HFF-Myc (cell line): ENCODE measurements at places on chromosomes 6 and 20.

- no peak for DNase-seq
These were observed 537.4 kb upstream of the BTBD3 start for GRCh38 chr20:11380283-11380682.

DNA sequence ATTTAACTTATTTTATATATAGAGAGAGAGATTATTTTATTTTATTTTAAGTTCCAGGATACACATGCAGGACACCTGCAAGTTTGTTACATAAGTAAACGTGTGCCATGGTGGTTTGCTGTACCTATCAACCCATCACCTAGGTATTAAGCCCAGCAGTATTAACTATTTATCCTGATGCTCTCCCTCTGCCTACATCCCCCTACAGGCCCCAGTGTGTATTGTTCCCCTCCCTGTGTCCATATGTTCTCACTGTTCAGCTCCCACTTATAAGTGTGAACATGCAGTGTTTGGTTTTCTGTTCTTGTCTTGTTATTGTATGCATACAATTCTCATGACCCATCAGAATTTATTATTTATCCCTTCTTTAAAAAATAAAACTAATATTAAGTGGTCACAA lies 34.6 kb downstream of the FKBP1C start:
- no peak for DNase-seq

DNA sequence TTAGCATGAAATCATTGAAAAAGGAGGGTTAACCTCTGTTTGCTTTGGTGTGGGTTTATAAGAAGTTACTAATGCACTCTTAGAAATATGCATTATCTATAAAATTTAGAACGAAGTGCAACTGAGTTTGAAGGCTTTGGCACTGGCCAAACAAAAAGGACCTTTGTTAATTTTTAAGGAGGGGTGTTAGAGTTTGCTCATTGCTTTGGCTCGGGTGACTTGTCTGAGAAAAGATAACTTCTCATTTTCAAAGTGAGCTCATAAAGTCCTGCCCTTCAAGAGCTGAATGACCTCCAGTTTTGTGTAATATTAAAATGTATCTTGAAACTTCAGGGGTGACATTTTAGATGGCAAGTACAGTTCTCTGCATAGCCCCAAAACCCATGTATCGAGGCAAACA lies 25.9 kb downstream of the NEDD9 start:
- DNase-seq = no peak

- DNase-seq = no peak
These were observed 134.5 kb downstream of the RPS12 start for GRCh38 chr6:132948889-132949288.

DNA sequence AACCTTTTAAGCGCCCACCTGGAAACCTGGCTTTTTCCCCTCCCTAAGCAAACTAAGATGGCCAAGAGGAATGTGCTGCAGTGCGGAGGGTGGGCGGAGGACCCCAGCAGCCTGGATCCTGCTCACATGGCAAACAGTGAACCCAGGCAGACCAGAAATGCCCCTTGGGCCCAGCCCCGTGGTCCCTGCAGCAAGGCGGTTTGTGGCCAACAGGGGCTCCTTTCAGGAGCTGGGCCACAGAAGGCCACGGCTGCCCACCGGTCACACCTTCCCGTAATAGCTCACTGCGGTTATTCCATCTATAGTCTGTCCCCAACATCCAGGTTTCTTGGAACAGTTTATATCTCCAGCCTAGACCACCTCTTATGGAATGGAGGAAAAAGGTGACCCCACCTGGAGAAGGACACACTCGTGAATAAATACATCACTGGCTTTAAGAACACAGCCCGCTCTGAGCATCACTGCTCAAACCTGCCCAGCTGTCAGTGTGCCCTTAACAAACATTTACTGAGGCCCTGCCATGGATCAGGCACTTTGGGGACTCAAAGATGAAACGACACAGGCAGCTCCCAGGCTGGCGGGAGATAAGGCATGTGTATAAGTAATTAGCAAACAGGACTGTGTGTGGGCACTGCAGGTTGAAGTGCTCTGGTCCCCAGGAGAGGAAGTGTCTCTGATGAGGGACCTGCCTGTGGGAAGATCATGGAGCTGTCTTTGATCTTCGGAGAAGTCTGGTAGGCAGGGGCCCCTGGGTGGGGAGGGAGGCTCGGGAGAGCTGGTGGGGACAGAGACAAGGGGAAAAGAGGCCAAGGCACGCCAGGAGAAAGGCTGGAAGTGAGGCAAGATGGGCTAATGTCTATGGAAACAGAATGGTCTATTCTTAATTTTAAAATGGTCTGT lies 3.2 kb upstream of the TUBB1 start:
- DNase-seq = no peak

DNA sequence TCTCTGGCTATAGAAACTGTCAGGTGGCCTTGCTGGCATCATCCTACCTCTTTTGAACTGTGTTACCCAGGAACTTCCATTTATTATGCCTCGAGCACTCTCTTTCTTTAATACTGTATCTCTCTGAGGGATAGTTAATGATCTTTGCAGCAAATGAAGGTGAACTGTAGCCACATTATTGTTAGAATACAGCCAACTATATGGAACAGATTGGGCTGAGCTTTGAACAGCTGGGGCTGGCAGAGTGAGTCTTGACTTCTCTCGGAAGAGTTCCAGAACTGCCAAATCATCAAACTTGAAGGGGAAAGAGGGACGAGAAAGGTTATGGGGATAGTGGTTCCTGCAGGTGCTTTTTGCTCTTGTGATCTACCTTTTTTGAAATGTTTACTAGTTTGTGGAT lies 237.7 kb downstream of the PRL start:
- no peak for DNase-seq

GRCh38 chr6:77339926-77340325 lies 123.4 kb downstream of the HTR1B start:
- DNase-seq = no peak

- no peak for DNase-seq
These were observed 28.2 kb upstream of the ITCH start for GRCh38 chr20:34334654-34335407.

DNA sequence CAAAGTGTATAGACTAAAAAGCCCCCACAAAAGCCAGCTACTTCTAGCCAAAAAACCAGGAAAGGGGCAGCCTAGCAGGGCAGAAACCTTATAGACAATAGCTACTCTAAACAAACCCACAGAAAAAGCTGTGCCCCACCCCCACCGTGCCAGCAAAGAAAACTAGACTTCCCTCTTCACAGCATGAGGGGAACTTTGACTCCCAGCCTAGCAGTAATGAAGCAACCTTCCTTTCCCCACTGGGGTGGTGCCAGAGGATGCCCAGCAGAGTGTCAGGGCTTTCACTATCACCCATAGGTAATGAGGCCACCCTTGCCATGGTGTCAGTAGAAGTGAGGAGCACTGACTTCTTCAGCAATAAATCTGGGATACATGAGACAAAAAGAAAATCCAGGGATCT lies 99.0 kb upstream of the LGSN start:
- DNase-seq = no peak

DNA sequence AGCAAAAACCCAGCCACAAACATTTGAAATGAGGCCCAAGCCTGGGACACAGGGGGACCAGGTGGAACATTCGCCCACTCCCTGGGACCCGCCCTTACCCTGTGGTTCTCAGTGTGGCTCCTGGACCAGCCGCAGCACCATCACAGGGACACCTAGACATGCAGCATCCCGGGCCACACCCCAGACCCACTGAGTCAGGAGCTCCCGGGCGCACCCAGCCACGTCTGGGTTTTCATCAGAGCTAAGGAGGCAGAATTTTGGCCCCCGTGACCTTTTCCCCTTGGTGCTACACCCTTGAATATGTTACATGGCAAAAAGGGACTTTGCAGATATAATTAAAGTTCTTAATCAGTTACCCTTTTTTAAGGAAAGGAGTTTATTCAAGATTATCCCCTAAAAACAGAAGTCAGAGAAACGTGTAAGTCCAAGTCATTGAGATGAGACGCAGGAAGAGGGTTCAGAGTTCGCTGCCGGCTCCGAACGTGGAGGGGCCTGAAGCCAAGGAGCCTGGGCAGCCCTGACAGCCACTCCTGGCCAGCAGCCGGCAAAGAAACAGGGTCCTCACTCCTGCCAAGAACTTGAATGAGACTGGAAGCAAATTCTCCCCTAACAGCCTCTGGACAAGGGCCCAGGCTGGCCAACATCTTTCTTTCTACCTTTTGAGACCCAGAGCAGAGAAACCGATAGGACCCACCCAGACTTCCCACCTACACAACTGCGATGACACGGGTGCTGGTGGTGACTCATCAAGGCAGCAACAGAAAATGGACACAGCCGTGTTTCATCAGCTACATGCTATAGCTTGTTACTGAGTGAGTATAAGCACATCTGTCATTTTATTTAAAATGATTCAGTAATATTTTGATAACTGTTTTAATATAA lies 25.3 kb downstream of the BFSP1 start:
- DNase-seq = no peak

DNA sequence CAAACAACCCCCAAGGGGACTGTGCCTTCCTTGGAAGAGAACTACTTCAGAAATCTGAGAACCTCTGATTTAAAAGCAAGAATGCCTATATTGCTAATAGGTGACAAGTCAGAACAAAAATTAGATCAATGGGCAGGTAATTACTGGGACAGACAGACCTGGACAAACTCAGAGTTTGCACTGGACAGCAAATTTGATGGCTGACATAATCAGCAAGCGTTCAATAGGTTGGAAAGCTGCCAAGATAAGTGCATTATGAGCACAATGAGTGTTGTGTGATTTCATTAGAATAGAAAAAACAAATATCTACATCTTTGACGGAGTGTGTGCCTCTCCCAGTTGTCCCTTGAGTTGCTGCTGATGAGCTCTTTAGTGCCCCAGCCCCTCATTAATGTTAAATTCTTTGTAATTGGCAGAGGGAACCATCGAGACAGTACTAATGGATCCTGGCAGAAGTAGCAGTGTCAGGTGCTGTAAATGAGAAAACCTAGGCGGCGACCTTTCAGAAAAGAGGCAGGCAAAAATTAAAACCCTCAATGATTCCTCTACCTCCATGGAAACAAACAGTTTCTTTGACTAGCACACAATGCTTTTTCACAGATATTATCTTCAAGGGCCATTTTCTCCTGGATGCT lies 116.5 kb upstream of the COL21A1 start:
- no peak for DNase-seq

GRCh38 chr20:5806457-5807263 lies 56.5 kb downstream of the SHLD1 start:
- DNase-seq = no peak

- no peak for DNase-seq
These were observed 702 bp upstream of the TNFAIP3 start for GRCh38 chr6:137866200-137866913.

DNA sequence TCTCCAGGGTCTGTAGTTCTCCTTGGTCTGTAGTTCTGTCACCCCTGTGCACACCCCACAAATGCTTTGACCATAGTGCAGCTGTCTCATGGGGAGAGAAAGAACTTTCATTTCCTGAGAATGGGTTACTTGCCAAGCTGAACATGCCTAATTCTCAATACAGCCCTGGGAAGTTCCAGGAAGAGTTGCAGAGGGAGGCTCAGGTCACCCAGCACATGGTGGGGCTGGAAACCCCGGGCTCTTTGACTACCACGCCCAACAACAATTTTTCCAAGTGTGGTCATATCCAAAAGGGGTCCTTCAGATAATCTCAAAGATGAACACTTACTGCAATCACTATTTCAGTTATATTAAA lies 2.2 kb upstream of the PTPRA start:
- DNase-seq = peak; percentile 42

GRCh38 chr6:11675601-11676000 lies 103.0 kb downstream of the ADTRP start:
- no peak for DNase-seq

- DNase-seq = no peak
These were observed 13.7 kb upstream of the SCRT2 start for GRCh38 chr20:689348-689747.

GRCh38 chr20:56592817-56593216 lies 36.3 kb upstream of the TFAP2C start:
- DNase-seq = no peak

GRCh38 chr20:53923566-53924369 lies 146.6 kb downstream of the BCAS1 start:
- DNase-seq = no peak

GRCh38 chr6:44035621-44036020 lies 91.6 kb downstream of the MRPL14 start:
- DNase-seq = no peak

- no peak for DNase-seq
These were observed 315.4 kb upstream of the JARID2 start for GRCh38 chr6:14930366-14930989.

DNA sequence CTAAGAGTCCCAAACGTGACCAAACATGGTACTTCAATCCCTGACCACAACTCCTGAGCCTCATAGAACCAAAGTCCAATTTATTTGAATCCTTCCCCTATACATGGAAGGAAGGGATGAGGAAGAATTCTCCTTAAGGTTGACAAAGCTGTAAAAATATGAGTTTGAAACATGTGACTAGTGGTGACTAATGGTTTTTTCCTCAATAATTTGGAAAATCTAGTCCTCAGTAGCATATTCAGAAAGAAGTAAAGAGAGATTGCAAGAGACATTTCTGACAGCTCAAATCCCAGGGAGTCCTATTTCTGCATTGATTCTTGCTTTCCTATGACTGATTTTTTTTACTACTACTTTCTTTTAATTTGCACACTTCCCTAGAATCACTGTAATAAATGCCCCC lies 443.7 kb downstream of the FRK start:
- DNase-seq = no peak

GRCh38 chr6:131524695-131525336 lies 48.2 kb upstream of the ARG1 start:
- no peak for DNase-seq

GRCh38 chr6:142441716-142442115 lies 139.9 kb downstream of the ADGRG6 start:
- no peak for DNase-seq

DNA sequence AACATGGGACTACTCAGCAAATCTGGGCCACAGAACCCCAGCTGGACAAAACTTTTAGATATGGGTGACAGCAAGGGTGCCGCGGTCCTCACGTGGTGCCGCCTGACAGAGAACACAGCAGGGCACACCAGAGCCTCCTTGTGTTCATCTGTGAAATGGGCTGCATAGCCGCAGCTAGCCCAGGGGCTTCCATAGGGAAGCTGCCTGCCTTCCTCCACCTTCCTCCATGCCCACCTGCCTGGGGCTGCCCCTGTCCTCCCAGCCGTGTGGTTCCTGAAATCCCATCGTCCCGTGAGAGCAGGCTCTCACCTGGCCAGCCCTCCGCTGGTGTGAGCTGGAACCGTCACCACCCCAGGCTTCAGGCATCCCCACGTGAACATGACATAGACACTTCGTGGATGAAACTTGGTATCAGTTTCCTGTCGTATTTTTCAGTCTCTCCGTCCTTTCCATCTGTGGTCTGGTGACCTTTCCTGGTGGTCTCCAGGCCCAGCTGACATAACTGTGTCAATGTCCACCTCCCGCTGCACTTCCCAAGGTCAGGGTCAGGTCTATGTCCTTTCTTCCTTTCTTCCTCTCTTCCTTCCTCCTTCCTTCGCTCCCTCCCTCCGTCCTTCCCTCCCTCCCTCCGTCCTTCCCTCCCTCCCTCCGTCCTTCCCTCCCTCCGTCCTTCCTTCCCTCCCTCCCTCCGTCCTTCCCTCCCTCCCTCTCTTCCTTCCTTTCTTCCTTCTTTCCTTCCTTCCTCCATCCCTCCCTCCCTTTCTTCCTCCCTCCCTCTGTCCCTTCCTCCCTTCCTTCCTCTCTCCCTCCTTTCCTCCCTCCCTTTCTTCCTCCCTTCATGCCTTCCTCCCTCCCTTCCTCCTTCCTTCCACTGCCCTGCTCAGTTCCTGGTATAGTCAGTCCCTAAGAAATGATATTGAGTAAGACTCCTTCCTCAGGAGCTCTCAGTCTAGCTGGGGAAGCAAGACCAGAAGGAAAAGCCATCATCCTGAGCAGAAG lies 78.8 kb downstream of the GRM4 start:
- no peak for DNase-seq

- DNase-seq = no peak
These were observed 350.5 kb downstream of the ZFAND3 start for GRCh38 chr6:38169977-38170526.

- DNase-seq = no peak
These were observed 327.6 kb upstream of the ARID1B start for GRCh38 chr6:156449569-156449968.
